Glomerular endothelial cell (primary cell): ENCODE measurements at places on chromosomes 3 and 15. TPM values are rescaled to one million over a fixed set of nuclear protein-coding genes. Genes with fewer than 3 reads are reported as not detected.

DNA sequence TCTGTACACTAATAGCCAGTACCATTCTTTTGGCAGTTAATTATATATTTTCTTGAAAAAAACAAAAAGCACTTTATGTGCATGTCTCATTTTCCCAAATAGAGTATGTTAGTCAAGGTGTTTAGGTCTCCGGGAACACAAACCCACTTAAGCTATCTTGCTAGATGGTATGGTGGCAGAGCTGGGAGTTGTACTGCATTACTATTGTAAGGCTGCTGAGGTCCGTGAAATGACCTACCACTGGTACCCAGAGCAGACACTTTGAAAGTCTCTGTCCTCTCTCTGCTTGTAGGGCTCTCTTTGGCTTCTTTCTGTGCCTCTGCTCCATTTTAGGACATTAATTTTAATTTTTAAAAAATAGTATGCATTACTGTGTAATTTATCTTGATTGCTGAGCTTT is 8.8 kb downstream of the TMOD3 start:
- no peak for DNase-seq

- no peak for DNase-seq
Measured at GRCh38 chr15:80380154-80380553, 24.0 kb upstream of the ARNT2 start.

- DNase-seq = no peak
Measured at GRCh38 chr3:30311781-30312180, 294.6 kb upstream of the TGFBR2 start.

- no peak for DNase-seq
Measured at GRCh38 chr15:92666780-92667179, 11.2 kb upstream of the FAM174B start.

GRCh38 chr3:119091936-119092677 is 53.9 kb upstream of the TEX55 start:
- DNase-seq = no peak

GRCh38 chr3:24765399-24765798 is 270.7 kb upstream of the THRB start:
- no peak for DNase-seq

GRCh38 chr3:18149386-18149785 is 275.8 kb downstream of the SATB1 start:
- DNase-seq = no peak

GRCh38 chr15:48761393-48762158 is 49.3 kb downstream of the CEP152 start:
- DNase-seq = no peak

DNA sequence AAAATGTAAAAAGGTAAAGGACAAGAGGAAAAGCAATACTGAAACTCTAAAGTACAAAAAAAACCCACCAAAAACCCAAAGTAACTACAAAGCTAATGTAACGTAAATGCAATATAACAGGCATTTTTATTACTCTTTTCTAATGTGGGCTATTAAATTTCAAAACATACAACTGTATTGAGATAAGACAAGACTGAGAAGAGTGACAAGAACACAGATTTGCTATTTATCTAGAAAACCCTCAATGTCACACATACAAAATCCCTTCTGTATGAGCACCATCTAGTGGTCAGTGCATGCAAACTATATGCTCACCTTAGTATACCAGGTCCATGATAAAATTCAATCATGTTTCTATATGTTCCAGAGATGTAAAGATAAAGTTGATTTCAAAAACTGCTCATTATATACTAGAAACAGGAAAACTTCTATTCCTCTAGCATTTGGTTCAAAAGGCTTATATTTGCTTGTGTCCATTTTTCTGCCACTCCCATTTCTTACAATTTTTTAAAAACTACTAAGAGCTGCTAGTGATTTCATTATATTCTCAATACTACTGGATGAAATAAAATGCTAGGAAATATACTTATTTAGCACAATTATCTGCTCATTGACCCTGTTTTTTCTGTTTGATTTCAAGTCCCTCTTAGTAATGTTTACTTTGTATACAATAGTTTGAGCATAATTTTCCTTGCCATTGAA is 111.4 kb downstream of the DLG1 start:
- peak; percentile 44 for DNase-seq

- DNase-seq = no peak
Measured at GRCh38 chr3:32399030-32399620, 7.5 kb downstream of the CMTM7 start.

GRCh38 chr3:12367346-12367745 is 78.5 kb downstream of the PPARG start:
- no peak for DNase-seq

- no peak for DNase-seq
Measured at GRCh38 chr15:89783111-89783860, 7.2 kb downstream of the MESP2 start.

GRCh38 chr15:70906842-70907241 is 14.2 kb downstream of the LRRC49 start:
- DNase-seq = no peak

DNA sequence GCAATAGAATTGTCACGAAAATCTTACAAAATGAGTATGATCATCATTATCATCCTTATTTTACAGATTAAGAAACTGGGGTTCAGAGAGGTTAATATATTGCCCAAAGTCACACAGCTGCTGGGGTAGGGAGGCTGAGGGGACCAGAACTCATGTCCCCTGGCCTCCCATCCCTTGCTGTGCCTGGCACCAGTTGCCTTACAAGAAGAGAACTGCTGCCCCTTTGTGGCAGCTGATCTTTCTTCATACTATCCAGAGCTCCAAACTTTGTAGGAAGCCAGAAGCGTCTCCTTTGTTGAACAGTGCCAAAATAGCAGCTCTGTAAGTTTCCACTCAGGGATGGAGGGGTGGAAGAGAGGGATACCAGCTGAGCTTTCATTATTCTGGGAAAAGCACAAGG is 236.8 kb upstream of the TBC1D5 start:
- DNase-seq = no peak

DNA sequence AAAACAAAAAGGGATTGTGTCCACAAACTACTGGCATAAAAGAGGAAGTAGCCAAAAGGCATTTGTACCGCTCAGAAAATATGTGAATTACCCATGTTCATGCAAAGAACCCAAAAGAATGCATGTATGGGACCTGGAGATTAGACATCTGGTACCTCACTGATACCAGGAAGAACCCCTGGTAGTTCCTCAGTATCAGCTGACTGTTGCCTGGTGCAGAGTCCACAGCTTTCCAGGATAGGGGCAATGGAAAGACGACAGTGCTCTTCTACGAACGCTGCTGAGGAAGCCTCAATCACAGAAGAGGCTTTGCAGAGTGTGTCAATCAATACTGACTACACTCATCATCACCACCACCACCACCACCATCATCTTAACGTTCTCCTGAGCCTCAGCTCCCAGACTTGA is 63.3 kb downstream of the ATP8B4 start:
- no peak for DNase-seq

- DNase-seq = no peak
Measured at GRCh38 chr3:183279371-183279770, 26.3 kb downstream of the B3GNT5 start.

- DNase-seq = no peak
Measured at GRCh38 chr15:47961401-47962090, 159.2 kb upstream of the SLC24A5 start.

DNA sequence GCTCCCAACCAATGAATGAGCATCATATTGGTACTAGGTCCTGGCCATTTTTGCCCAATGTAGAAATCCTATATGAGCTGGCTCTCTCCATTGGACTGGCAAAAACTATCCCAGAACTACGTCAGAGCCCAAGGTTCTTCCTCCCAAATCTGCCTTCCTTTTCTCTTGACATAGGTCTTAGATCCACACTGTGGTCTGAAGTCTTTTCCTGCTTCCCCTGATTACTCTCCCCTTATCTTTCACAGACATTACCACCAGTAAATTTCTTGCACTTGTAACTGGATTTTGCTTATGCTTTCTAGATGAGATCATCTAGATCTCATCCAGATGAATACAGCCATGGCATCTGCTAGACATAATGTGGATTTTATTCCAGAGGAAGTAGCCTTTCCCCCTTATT is 141.2 kb upstream of the GADL1 start:
- no peak for DNase-seq

DNA sequence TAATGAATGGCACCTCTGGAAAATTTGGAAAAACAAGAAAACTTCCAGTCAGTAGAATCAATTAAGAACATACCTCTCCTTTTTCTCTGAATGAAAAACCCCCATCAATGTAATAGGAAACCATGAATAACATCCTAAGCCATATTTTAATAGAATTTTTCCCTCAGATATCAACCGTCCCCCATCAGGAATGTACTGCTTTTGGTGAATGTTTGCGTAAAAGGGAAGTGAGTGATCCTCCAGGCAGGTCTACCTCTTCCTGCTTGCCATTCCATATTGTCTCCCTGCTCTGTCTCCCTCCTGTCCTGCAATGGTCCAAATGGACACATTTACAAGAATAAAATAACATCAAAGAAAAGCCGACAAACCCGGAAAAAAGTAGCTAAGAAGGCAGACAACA is 30.8 kb downstream of the LAMP3 start:
- DNase-seq = peak; percentile 86

DNA sequence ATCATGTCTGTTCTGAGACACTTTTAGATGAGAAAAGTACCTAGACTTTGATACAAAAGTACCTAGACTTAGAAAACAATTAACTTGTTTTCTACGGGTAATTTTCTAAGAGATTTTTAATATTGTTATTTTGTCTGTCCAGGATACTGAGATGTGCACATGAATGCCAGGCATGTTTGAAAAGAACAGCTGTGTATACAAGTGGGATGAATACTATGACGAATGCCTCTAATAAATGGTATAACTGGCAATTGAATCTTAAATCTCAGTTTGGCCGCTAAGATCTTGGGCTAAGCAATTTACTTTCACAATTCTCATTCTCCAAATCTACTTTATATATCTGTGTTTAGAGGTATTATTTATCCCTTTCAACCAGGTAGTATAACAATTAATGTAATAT is 207.4 kb downstream of the CBLB start:
- DNase-seq = no peak

GRCh38 chr3:175200391-175201095 is 341.4 kb downstream of the NAALADL2 start:
- DNase-seq = no peak

DNA sequence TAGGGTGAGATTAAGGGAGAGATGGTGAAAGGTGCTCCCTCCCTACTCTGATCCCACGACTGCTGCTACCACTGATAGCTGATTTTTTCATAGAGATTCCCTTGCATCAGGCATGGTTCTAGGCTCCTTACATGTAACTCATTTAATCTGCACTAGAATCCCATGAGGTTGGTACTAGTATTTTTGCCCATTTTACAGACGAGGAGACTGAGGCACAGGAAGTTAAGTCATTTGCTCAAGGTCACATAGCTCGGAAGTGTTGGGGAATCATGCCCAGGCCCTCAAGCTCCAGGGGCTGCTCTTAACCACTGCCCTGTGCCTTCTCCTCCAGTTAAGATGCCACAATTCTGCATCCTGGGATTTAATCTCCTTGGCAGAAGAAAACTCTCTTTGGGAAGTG is 11.2 kb downstream of the ATP2B2 start:
- DNase-seq = no peak

Gene ZNF502
- total RNA-seq = 2.6 and 3.2 TPM in 2 replicates

Gene CPNE9
- not detected in 2 replicates for total RNA-seq

Gene PLA2G4E
- not detected in 2 replicates for total RNA-seq

Gene LINGO1
- 0.18 TPM in 1 of 2 replicates, not detected in the other for total RNA-seq

Gene CNTN4
- 0.12 and 0.19 TPM in 2 replicates for total RNA-seq

Gene LTF
- total RNA-seq = not detected in 2 replicates

Gene CYP8B1
- total RNA-seq = not detected in 2 replicates

Gene LYZL4
- not detected in 2 replicates for total RNA-seq

Gene HRG
- not detected in 2 replicates for total RNA-seq

Gene FBLN2
- total RNA-seq = 1.6 and 14.2 TPM in 2 replicates
